ENCODE measurements at places on chromosomes 4 and X. TPM values are rescaled to one million over a fixed set of nuclear protein-coding genes. Genes with fewer than 3 reads are reported as not detected.

- DNase-seq: no peak
Measured at GRCh38 chr4:53321151-53321983, 44.5 kb downstream of the SCFD2 start.

GRCh38 chr4:19497705-19498104 lies 754.0 kb upstream of the SLIT2 start:
- no peak for DNase-seq

- no peak for DNase-seq
Measured at GRCh38 chrX:100687546-100687945, 43.5 kb downstream of the SRPX2 start.

GRCh38 chr4:141306331-141306730 lies 85.6 kb downstream of the ZNF330 start:
- no peak for DNase-seq

DNA sequence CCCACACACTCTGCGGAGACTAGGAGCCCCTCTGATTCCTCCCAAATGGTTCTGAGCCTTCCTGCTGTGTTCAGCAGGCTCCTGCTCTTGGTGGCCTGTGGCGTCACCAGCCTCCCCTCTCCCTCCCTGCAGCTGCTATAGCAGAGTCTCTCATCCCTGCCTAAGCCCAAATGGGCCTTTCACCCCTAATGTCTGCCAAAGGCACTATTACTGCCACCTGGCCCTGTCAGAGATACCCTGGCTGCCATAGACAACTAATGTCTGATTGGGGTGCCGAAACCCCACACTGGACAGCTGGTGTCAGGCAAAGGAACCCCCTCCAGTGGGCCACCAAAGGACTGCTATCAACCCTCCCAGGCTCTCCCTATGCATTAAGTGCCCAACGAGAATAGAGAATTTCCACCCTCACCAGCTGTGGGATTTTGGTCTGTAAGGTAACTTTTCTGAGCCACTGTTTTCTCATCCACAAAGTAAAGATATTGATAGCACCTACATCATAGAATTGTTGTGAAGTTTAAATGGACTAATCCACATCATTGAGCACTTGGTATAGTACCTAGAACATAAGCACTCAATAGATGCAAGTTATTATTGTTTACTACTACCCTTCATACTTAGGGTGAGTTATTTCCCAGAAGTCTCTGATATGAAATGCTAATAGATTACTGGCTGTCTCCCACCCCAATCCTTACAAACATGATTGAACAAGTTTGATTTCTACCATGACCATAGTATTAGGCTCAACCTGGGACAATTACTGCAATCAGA lies 421.3 kb downstream of the MID1IP1 start:
- DNase-seq: no peak

DNA sequence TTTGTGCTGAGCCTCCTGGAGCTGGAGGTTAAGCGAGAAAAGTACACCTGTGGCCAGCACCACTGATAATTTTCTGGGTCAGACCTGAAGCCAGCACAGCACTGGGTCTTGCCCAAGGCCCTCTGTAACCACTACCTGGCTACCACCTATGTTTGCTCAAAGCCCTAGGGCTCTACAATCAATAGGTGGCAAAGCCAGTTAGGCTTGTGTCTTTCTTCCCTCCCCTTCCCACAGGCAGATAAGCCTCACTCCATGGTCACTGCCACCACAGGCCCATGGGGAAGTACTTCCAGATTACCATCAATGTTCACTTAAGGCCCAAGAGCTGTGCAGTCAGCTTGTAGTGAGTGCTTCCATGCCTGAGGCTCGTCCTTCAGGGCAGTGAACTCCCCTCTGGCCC lies 35.2 kb upstream of the ARMCX4 start:
- DNase-seq: no peak

The PCDH18 gene
- 4.4 TPM for total RNA-seq

The LRPAP1 gene
- 112 TPM for total RNA-seq

The RAB39B gene
- total RNA-seq: 0.15 TPM

The PSAPL1 gene
- 570 TPM for total RNA-seq

Measured in lower leg skin (tissue), 4 donors.